Vagina (tissue), 2 donors: ENCODE measurements at places on chromosomes 6 and 20.

DNA sequence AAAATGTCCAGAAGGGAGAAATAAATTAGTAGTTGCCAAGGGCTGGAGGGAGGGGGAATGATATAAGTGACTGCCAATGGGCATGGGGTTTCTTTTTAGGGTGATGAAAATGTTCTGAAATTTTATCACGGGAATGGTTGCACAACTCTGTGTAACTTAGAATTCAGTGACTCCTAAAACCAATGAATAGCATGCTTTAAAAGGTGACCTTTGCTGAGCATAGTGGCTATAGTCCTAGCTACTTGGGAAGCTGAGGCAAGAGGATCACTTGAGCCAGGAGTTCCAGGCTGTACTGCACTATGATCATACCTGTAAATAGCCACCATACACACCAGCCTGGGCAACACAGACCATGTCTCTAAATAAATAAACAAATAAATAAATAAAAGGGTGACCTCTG is 109.0 kb downstream of the ATG5 start:
- DNase-seq = no peak

DNA sequence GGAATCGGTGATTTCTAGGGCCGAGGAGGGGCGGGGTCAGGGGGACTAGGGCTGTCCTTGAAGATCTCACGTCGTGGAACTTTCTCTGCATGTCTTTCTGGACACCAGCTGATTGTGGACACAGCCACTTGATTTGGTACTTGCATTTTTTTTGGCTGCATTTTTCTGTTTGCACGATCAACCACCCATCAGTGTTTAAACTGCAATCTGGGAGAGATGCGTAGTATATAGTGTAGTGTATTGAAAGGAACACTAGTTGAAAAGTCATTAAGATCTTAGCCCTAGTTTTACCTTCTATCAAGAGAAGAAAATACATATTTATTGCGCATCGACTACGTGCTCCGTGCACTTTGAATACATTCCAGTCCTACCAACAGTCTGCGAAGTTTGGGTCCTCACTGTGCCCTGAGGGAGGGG is 657 bp downstream of the NT5DC1 start:
- no peak for DNase-seq

DNA sequence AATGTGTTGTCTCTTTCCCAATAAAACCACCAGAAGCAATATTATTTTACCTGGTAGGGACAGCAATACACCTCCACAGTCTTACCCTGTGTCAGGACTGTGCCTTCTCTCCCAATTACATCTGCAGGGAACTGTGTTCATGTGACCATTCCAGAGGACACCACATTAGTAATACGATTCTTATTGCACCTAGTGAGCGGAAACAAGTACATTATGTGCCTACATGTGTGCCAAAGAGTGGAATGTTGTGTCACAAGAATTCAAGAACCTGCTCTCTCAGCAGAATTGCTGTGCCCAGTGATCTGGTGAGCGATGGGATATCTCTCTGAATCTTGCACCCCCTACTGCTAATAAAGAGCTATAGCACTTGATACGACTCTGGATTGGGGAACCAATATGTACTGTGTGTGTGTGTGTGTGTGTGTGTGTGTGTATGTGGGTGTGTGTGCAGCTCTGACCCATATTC is 57.4 kb upstream of the FOXC1 start:
- DNase-seq = no peak

DNA sequence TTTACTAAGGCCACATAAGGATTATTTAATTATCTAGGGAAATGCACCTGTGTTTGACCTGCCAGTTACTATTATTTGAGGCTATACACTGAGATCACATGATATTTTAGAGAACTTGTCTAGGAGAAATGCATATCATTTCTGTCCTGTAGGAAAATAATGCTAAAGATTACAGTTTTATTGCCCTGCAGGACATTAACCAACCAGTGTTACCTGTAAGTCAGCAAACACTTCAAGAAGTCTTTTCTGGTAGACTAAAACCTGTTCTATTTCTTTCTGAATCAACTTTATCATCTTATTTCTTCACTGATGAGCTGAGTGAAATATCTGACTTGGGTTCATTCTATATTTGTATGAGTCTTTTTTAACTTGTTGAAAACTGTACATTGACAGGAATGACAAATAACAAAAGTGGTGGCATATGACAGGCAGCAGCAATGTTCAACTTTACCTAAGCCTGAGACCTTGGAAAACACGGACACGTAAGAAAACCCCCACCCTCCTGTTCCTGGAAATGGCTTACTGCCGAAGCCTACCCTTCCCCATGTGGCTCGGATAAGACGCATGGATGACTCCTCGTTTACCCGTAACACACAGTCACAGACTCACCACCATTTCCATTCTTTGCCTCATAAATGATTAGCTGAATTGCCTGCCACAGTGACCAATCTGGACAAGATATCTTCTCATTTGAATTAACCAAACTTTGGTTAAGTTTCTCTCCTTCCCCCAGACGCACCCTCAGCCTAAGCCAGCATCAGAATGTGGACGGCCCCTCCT is 118.0 kb upstream of the CD93 start:
- DNase-seq = no peak

DNA sequence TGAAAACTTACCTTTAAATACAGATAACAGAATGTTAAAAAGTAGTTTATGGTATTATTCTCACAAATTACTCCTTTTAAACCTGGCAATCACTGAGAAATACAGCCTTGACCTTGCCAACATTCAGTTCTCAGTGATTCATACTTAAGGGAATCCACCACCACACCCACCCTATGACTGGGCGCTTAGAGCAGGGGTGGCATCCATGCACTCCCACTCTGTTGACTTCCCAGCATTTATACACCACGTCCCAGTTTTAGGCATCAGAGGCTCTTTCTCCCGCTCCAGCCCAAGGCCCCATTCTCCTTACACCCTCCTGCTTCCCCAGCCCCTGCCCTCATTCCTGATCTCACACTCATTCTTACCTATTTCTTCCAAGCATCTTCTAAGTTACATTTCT is 16.3 kb downstream of the TRAF3IP2 start:
- no peak for DNase-seq

GRCh38 chr20:23654000-23654399 is 16.2 kb upstream of the CST3 start:
- peak; percentile 43 for DNase-seq

DNA sequence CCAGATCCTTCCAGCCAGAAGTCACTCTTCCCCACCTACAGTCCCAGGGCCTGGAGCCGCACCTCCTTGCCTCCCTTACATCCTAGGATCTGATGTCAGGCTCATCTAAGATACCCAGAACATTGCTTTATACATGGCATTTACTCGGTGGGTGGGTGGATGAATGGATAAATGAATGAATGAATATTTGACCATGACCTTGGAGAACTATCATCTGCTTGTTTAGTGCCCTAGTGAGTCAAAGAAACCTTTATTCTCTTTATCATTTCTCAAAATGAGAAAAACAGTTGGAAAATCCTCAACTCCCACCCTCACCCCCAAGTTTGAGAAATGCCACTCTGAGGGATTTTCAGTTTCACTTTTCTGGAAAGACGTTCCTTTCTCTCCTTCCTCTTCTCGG is 56.0 kb downstream of the DAAM2 start:
- no peak for DNase-seq

DNA sequence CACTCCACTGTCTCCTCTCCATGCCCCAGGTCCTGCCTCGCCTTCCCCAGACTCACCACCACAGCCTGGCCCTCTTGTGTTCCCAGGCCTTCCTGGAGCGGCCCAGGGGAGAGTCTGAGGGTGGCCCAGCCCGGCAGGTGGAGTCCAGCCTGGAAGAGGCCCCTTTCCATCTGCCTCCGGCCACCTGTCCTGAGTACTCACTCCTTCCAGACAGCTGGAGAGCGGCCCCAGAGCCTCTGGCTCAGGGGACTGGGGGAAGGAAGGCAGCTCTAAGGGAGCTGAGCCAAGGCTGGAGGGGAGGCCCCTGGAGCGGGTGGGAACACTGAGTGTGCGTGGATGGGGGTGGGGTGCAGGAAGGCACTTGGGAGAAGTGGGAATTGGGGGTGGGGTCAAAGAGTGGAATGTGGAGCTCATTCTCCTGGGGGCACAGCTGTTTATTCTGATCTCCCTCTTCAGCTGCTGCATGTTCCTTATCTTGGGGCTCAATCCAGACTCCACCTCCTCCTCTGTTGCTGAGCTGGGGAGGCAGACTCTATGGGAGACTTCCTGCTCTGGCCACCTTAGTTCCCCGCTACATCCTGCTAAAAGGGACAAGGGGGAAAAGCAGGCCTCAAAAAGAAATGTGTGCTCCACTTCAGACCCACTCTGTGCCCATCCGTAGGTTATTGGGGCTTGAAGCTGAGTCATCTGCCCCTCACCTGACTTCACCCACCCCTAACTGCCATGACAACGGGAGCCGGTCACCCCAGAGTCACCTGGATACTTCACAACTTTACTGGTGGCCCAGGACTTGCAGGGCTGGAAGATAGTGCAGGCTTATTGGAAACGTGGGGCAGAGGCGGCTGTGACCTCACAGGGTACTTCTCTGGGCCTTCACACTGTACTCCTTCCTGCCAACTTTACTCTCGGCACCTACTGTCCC is 19.5 kb upstream of the TAF8 start:
- no peak for DNase-seq

GRCh38 chr20:57473246-57474048 is 51.5 kb downstream of the CTCFL start:
- DNase-seq = no peak

DNA sequence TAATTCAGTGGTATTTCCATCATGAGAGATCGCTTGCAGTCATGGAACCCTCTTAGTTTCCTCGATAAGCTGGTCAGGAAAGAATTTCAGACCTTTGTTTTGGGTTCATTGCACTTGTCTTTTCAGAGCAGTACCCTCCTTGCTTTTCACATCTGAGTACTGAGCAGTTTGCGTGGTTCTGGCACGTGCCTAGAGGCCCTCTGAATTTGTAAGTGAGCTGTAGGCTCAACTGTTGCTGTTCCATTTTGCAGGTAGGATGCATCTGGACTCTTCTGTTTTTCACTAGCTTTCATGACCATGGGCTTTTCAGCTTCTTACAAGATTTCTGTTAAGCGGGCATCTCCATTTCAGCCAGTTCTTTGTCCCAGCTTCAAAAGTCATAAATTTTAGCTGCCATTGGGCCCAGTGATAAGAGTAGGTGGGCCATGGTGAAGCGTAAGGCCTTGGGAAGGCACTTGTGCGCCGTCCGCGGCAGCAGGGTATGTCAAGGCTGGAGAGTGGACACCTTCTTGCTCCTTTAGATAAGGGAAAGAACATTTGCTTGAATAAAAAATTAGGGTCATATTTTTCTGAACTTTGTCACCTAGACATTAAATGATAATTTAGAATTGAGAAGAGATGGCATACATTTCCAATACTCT is 35.8 kb downstream of the HIVEP1 start:
- no peak for DNase-seq

- DNase-seq = no peak
Observed at GRCh38 chr6:18340781-18341551, 46.2 kb upstream of the RNF144B start.

DNA sequence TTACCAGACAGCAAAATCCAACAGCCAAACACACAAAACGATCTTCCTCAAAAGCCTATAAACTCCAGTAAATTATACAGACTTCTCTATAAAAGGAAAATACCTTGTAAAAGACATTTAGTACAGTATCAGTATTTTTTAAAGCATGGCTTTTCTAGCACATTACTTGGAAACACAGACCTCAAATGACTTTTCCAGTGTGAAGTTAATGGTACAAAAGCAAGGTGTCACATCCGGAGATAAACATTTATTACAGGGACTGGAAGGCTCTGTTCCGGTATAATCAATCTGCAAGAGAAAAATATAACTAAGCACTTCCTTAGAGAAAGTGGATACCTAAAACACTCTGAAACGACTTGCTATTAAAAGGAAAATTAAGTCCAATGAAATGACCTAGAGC is 17.1 kb downstream of the TMEM30A start:
- DNase-seq = no peak

DNA sequence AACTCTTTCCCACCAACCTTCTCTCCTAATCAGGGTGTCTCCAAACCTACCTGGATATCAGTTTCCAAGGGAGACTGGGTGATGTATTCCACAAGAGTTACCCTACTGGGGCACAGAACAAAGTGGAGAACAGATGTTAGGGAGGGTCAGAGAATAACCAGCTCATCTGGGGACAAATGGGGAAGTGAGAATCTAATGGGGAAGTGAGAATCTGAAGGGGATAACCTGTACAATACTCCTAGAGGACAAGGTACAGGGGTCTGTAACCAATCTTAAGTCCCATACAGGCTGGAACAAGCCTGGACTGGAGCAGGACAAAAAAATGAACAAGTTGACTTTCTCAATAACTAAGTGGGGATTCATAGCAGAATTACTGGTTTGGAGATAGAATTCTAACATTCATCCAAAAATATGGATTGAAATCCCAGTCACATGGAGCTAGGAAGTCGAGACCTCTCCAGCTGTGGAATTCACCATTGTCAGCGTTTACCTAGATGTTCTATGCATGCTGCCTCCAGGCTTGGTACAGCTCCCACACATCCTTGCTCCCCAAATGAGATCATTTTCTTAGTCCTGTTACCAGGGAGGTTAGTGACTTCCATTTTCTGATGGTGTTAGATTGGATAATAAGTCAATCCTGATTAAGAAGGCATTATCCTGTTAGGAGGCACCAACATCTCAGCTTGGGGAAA is 214.8 kb upstream of the MOCS1 start:
- DNase-seq = no peak

- no peak for DNase-seq
Observed at GRCh38 chr20:37630993-37631392, 62.8 kb upstream of the CTNNBL1 start.

GRCh38 chr20:12464036-12464435 is 544.7 kb upstream of the SPTLC3 start:
- DNase-seq = no peak

DNA sequence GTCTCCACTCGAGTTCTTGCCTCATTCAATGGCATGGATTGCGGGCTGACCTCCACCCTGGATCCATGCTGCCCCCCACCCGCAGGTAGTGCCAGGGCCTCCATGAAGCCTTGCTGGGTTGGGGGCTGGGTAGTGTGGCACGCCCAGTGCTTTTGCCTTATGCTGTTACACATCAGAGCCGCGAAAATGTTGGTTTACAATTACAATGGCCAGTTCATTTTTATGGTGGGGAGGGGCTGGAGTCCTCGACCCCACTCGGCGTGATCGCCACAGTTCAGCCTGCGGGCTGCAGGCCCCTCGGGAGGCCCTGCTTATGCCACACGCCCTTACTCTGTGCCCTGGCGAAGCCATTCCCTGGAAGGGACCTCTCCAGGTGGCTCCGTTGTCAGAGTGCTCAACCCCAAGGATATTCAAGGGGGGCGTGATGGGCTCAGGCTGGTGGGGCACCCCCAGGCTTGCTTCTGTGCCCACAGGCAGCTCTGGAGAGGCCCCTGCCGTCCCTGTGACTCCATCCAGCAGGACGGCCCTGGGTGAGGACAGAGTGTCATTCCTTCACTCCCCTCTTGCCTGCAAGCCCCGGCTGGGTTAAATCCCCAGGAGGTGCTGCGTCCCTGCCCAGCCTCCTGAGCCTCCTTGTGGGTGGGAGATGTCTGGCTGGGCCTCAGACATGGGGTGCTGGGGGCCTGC is 14.8 kb downstream of the ITPA start:
- DNase-seq = no peak

GRCh38 chr6:12014027-12014872 is 2.1 kb downstream of the HIVEP1 start:
- no peak for DNase-seq

- no peak for DNase-seq
Observed at GRCh38 chr20:39532205-39532604, 570.1 kb downstream of the DHX35 start.

GRCh38 chr6:16437095-16437494 is 198.7 kb downstream of the GMPR start:
- no peak for DNase-seq
